Activated naive CD4-positive, alpha-beta T cell treated with Interleukin-2 at 50 U/mL for 16 hours (primary cell): ENCODE measurements at places on chromosomes 2 and 18.

- no peak for DNase-seq
Measured at GRCh38 chr2:1563943-1564891, 151.0 kb downstream of the TPO start.

DNA sequence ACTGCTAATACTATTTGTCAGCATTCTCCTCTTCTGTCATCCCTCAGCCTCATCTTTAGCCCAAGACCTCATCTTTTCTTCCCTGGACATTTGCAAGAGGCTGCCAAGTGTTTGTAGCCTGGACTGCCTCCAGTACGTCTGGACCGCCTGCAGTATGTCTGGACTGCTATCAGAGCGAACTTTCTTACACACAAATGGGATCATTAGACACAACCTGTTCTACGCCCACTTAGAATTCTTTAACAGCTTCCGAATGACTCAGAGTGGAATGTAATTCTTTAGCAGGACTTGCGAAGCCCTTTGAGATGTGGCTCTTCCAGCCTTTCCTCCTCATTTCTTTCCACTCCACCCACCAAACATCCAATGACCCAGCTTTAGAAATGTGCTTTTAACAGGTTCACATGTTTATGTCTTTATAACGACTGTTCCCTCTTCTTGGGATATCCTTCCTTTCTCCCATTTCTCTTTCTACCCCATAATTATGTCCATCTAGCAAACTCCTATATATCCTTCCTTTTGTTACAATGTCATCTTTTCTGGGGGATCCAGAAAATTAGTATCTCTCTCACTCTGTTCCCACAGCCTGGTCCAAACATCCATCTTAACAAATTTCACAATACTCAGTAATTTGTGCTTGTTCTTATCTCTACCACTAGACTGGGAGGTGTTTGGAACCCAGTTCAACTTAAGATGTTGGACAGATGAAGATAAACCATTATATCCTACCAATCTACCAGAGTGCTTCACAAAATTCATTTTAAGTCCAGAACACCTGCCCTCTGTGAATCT lies 171.3 kb upstream of the PGAP1 start:
- no peak for DNase-seq

- no peak for DNase-seq
Measured at GRCh38 chr2:235263205-235264120, 230.4 kb upstream of the AGAP1 start.

DNA sequence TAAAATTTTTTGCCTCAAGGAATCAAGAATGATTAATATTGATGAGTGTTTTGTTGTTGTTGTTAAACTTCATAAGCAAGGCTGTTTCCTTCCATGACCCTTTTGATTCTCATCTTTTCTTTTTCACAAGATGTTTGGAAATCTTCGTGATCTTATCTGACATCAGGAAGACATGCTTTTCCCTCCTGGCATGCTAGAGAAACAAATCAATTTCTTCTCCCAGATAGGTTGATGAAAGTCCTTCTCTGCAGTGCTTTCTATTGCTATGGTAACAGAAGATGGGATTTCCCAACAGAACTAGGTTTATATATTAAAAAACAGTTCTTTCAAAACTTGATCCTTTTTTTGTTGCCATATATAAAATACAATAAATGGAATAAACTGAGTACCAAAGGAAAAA lies 85.2 kb downstream of the EML6 start:
- no peak for DNase-seq

DNA sequence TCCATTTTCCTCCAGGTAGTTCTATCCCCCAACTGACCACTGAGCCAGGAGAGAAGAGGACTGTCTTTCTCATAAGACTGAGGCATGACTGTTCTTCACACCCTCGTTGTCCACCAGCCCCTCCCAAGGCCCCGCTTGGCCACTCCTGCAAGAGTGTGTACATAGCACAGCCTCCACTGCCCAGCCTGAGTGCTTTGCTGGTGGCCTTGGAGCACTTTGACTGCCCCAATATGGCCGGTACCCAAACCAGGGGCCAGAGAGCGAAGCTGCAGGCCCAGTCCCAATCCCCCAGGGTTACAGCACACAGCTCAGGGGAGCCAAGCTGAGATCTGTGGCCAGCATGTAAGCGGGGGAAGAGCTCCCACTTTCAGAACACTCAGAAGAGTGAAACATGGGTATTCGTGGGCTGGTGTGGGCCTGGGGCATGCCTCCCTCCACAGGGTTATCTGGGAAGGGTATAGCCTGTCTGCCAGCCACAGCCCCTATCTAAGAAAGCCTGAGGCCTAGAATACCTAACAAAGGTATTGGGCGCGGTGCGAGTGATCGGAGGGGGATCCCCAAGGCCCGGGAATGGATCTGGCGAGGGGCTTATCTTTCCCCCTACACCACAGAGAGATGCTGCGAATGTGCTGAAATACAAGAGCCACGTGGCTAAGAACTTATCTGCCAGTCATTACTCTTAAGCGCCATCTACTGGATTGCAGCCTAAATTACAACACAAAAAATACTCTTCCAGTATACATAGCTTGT lies 163.8 kb downstream of the WDPCP start:
- DNase-seq, result peak; percentile 2

GRCh38 chr18:26510337-26510736 lies 38.0 kb downstream of the KCTD1 start:
- no peak for DNase-seq

DNA sequence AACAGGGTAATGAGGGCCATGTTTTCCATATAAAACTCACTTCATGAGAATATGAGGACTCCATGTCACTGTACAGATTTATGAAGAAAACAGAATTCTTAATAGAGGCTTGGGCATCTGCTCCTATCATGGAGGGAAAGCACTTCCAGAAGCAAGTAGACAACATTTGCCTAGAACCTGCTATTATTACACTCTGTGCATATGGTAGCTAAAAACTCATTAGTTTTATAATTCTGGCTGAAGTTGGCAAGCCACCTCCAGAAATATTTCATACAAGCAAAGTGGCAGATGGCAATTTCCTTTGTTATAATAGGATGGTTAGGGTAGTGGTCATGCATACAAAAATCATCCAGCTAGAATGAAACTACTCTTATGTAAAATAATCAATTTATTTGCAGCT lies 65.8 kb upstream of the TLK1 start:
- DNase-seq, result no peak

DNA sequence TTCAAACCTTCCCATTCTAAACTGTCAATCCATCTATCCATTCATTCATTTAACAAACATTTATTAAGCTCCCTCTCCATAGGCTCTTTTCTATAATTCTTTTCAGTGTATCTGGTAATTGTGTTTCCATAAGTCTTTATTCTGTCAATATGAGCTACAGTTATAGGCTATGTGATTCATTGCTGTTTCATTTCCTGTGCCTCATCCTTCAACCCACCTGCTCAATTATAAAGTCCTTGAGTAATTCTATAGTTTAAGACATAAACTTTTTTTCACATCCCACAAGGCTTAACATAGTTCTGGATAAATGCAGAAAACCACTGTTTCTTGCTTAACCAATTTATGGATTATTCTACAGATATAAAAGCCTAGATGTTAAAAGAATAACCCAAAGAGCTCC lies 84.2 kb upstream of the PIK3C3 start:
- DNase-seq, result no peak

- no peak for DNase-seq
Measured at GRCh38 chr2:226336283-226336682, 463.3 kb downstream of the IRS1 start.

- no peak for DNase-seq
Measured at GRCh38 chr2:120923426-120923825, 187.8 kb downstream of the GLI2 start.

DNA sequence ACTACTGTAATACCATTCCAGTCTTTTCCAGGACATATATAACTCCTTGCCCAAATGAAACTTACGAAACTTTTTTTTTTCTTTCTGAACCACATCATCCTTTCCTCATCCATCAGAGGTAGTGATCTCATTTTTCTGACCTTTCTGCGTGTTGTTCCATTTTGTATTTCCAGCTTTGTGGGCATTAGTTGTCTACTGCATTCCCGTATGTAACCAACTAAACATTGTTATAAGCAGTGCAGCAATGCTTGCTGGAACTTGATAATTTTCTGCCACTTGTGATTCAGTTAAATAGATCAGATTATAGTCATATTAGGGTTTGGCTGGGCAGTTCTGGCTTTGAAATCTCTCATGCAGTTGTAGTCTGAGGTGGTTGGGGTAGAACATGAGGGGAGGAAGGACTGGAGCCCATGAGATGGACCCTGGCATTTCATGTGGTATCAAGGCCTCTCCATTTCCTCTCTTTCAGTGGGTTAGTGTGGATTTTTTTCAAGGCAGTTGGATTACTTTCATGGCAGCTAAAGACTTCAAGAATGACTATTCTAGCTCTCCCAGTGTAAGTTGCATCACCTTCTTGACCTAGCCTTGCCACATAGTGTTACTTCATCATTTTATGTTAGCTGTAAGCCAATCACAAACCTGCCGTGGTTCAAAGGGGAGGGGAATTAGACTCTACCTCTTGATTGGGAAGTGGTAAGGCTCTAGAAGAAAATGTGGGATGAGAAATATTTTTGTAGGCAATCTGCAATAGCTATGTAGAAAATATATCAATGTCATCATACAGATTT lies 80.5 kb downstream of the EHBP1 start:
- no peak for DNase-seq

- DNase-seq, result no peak
Measured at GRCh38 chr2:94273242-94273641, 598.0 kb upstream of the TEKT4 start.
